ENCODE measurements at places on chromosomes 3 and 15.
A peak's percentile ranks its signal among the peaks of the same experiment; 100 is the strongest.

DNA sequence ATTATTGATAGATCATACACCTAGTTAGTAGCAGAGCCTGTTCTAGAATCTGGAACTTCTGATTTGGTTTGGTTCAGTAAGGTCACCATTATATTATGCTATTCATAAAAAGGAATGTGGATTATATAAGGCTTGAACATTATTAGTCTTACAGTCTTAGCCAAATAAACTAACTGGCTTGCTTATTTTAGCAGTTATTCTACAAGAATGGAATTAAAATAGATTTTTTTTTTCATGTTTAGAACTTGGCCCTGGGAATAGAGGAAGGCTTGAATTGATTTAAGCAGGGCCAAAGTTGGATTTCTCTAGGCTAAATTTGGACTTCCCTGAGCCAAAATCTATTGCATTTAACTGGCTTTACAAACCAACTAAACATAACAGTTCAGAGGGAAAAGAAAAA lies 24.4 kb downstream of the DTWD1 start:
- DNase-seq: no peak

- DNase-seq: peak; percentile 82
Observed at GRCh38 chr15:62344806-62345539, 179.9 kb upstream of the C2CD4B start.

DNA sequence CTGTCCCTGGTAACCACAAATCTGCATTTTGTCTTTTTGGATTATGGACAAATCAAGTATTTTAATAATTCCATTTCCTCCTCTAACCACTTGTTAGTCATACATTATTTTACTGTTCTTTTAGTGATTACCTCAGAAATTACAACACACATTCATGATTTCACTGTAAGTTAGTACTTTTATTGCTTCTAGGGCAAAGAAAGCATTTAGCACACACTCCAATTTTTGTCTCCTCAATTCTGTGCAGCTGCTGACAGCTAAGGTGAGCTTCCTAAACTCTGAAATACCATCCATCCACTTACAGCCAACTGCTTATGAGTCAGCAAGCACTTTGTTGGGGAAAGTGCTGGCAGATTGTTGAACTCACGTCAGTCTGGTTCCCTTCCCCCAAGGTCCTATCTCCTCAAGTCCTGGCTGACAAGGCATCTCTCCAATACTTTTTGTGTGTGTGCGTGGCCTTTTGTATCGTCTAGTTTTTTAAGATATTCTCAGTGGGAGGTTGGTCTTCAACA lies 49.4 kb upstream of the TNFAIP8L3 start:
- no peak for DNase-seq

DNA sequence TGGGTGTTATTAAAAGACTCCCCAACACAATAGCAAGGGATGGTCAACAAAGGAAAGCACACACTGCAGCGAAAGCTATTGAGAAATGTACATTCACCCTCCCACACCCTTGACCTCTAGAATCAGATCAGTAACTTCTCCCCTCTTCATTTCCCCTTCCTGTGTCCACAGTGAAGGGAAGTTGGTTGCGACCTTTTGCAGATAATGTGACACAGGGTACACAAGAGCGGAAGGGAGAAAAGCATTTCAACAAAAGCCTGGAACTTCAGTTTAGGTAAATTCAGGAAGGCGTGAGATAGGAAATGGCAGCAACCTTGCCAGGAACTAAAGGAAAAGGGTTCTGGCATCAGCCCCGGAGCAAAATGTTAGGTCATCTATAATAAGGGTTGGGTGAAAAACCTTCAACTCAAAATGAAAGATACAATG lies 899.8 kb downstream of the MCTP2 start:
- DNase-seq: no peak

- no peak for DNase-seq
Observed at GRCh38 chr3:14376348-14377043, 25.9 kb upstream of the SLC6A6 start.

DNA sequence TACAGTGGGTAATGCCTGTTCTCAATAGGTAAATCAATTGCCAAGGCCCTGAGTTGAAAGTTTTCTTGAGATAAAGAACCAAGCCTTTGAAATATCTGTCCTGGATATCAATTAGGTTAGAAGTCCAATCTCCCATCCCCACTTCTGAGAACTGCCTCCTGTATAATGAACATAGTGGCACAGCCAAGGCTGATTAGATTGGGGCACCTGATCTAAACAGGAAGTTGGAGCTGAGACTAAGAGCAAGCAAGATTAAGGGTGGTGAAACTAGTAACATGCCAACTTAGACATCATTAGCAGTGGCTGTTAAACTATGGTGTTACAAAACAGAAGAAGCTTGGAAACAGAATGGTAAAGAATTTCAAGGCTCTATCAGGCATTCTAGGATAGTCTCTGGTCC lies 137.7 kb upstream of the TMEM108 start:
- DNase-seq: no peak

DNA sequence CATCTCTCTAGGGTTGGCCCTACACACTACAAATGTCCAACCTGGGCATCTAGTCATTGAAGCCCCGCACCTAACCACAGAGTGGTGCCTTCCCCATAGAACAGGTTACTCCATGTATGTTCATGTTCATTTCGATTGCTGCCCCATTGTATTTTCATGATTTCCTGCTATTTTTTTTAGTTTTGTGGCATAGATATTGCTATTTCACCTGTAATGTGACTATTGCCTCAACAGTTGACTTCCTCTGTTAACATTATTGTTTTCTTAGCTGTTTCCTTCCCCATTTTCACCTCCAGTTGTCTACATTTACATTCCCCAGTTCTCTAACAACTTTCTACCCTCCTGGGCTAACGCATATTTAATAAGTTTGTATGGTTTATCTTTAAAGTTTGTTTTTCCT lies 137.7 kb upstream of the RBMS3 start:
- DNase-seq: no peak

- no peak for DNase-seq
Observed at GRCh38 chr3:10349801-10350200, 28.9 kb upstream of the SEC13 start.

DNA sequence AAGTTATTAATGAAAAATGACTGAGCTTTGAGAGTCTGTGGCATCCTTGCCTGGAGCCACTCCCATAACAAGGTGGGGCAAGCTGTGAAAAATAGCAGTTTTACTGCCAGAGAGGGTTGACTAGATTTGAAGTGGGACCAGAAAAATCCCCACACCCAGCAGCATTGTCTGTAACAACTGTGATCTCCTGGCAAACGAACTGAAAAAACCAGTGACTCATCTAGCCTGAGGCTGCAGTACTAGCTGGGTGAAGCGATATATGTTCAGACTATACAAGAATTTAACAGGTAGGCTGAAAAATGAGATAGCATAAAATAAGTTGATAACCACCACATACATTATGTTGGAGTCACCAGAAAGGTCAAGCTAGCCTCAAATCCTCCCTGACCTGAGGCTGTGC lies 64.0 kb downstream of the DPH6 start:
- no peak for DNase-seq

GRCh38 chr3:187811585-187812250 lies 66.5 kb upstream of the BCL6 start:
- no peak for DNase-seq

GRCh38 chr3:513301-513700 lies 316.7 kb downstream of the CHL1 start:
- DNase-seq: no peak

- no peak for DNase-seq
Observed at GRCh38 chr3:168476360-168476980, 380.7 kb upstream of the GOLIM4 start.

- no peak for DNase-seq
Observed at GRCh38 chr3:16468002-16468335, 45.5 kb downstream of the RFTN1 start.

- peak; percentile 51 for DNase-seq
Observed at GRCh38 chr3:98580401-98581386, 12.7 kb downstream of the CPOX start.

DNA sequence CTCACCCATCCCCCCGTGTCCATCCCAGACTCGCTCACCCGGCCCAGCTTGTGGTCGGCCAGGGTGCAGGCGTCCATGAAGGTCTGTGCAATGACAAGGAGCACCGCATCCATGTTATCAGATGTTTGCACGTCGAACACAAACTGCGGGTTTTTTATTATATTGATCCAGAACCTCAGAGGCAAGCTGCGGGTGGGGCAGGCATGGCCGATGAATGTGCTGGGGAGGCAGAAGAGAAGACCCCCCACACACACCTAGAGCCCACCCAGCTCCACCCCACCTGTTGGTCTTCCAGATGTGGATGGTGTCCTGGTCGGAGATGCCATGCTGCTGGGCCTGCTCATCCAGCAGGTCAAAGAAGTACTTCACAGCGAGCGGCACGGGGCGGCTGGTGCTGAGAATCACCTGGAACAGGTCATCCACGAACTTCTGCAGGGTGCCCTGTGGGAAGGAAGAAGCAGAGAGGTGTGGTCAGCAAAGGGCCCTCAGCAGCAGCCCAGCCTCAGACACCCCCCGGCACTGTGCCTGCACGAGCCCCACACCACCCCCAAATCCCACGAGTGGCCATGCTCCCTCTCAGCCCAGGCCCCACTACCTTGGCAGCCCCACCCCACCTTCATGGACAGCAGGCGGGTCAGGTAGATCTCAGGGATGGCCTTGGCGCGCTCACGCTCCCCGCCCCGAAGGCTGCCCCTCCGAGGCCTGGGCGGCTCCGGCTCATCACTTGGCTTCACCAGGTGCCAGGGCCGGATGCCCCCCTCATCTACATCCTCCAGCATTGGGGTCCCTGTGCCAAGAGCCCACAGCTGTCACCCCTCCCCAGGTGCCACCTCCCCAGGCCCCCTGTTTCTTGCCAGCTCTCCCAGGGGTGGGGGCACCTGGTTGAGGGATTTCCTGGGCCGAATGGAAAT lies 20.3 kb downstream of the PLXNB1 start:
- no peak for DNase-seq

GRCh38 chr3:78101384-78101783 lies 1061.5 kb downstream of the ROBO2 start:
- DNase-seq: no peak

- DNase-seq: no peak
Observed at GRCh38 chr3:45947361-45947760, 4.1 kb downstream of the CXCR6 start.

DNA sequence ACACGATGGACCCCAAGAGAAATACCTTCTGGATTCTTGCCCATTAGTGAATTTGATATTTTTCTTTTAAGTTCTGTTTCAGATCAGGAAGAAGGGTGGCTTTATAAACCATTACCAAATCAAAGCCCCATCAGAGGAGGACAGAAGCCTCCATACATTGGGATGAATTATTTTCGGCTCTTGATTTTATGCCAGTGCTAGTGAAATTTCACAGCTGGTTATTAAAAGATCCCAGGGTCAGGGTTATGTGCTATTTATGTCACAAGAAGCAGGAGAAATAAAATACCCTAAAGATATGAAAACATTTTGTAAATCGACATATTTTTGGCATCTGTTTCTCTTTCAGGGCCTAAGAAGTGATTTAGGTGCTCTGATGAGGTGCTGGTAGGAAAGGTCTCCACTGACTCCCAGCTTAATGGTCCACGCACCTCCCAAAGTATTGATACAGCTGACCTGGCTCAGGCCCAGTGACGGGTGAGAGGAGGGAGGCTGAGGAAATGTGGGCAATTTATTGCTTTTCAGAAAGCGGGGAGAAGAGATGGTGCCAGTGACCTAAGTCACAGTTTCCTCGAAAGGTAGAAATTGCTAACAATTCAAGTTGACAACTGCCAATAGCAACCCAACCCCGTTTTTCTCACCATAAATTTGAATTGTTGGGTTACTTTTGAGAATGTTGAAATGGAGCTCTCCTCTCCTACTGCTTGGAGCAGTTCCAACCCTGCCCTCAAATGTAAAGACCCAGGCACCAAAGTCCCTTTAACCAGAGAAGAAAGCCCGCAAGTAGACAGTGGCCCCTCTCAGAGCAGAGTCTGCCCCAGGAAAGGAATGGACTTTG lies 315.6 kb upstream of the NR2E3 start:
- DNase-seq: no peak

GRCh38 chr3:134619301-134619615 lies 31.6 kb downstream of the KY start:
- no peak for DNase-seq

DNA sequence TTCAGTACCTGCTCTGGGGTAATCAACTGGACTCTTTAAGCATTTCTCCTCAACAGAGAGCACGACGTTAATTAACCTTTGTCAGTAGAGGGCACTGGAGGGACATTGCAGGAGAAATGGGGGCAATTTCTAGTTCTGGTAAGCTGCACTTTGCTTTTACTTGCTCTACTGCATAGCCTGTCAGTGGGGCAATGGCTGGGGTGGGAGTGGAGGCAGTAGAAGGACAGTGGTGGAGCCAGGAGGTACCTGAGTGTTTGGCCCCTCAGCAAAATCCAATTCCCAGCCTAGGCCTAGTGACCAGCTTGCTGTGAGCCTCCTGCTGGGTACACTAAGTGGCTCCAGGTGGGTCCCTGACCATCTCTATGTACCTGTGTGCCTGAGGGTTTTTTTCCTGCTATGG lies 18.3 kb upstream of the MED12L start:
- DNase-seq: peak; percentile 61

- peak; percentile 88 for DNase-seq
Observed at GRCh38 chr3:115146418-115147328, at the start of gene ZBTB20. Gene ZBTB20 (minus strand): TSS chr3:115147288.

DNA sequence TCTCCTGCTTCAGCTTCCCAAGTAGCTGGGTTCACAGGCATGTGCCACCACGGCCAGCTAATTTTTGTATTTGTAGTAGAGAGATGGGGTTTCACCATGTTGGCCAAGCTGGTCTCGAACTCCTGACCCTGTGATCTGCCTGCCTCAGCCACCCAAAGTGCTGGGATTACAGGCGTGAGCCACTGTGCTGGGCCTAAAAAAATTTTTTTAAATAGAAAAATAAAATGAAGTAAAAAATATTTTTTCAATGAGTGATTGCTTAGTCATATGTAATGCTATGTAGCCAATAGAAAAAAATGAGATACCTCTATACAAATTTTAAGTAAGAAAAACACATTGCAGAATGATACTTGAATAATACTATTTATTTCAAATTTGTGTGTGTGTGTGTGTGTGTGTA lies 27.9 kb upstream of the SLC30A4 start:
- no peak for DNase-seq

DNA sequence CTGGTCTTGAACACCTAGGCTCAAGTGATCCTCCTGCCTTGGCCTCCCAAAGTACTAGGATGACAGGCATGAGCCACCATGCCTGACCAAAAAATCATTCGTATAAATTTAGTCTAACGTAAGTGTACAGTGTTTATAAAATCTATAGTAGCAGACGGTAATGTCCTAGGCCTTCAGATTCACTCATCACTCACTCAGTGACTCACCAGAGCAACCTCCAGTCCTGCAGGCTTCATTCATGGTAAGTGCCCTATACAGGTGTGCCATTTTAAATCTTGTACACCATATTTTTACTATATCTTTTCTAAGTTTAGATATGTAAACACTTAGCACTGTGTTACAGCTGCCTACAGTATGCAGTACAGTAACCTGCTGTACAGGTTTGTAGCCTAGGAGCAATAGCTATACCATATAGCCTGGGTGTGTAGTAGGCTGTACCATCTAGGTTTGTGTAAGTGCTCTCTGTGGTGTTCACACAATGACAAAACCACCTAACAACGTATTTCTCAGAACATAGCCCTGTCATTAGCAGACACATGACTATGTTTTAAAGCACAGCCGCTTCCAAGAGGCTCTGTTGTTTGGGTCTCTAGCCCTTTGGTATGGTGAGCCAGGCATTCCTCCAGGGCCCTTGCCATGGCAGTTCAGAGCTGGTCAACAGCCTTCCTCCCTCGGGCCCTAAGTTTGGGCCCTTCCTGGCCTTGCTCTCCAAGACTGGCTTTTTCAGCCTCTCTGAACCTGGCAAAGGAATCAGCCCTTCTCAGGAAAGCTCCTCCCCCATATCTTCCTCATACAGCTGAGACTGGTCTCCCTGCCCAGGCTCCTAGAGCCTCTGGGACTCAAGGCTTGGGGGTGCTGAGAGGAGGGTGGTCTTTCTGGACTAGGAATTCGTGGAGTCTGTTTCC lies 1.9 kb upstream of the CCDC9B start:
- DNase-seq: no peak

Data from activated CD4-positive, alpha-beta T cell treated with anti-CD3 and anti-CD28 coated beads, Interleukin-2, amount 10 ng/mL, durations not matched to agents 24 days and 14 days (primary cell).